ENCODE measurements at places on chromosomes 1 and 21.

DNA sequence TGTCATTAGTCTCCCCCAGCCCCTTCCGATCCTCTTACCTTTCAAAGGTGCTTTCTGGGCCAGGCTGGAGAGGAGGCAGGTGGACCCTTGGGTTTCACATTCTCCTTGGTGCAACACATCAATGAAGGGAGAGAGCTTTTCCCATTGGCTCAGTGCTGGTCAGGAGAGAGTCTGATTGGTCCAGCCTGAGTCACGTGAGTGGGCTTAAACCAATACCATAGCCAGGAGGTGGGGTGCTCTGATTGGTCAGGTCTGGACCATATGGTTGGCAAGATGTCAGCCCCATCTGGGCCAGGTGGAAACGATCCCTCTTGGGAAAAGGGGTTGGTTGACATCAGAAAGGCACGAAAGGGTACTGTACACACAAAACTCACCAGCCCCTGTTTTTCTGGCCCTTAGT is 44.8 kb upstream of the ABCG1 start:
- DNase-seq: no peak

GRCh38 chr1:155850345-155850744 is 6.7 kb downstream of the GON4L start:
- DNase-seq: no peak

DNA sequence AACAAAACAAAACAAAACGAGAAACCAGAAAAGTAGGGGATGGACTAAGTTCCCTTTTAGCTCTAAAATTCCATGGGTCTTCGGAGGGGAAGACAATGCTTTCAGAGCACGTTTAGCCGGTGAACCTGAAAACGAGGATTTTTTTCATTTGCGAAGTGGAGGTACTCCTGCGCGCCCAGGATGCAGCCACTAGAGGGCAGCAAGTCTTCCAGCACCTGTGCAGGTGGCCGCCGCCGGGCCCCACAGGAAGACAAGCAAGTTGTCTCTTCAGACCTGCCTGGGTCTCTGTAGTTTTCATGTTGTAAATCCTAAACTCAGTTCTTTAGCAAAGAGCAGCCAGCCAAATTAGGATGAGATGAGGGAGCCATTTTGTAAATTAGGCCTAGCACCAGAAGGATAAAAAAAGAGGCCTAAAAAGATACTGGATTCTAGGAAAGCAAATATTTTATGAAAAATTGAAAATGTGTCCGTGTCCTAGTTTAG is 17.7 kb upstream of the SNX27 start:
- peak; percentile 69 for DNase-seq

DNA sequence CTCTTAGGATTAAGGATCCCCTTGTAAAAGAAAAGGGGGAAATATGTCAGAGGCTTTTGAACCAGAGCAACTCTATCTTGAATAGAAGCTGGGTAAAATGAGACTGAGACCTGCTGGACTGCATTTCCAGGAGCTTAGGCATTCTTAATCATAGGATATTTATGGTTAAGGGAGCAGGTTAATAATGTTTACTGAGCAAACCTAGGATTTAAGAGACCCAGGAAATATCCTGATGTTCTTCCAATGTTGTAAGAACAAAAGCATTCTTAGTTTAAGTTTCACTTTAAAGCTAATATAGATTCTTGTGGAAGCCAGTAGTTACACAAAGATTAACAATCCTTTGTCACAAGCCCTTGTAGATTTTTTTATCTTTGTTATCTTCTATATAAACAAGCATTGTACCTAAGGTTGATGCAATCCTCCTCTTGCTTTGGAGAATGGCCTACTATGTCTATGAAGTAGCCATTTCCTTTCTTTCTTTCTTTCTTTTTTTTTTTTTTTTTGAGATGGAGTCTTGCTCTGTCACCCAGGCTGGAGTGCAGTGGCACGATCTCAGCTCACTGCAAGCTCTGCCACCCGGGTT is 570.2 kb upstream of the BEND5 start:
- peak; percentile 4 for DNase-seq

GRCh38 chr21:28554660-28555475 is 437.8 kb downstream of the LTN1 start:
- DNase-seq: no peak

DNA sequence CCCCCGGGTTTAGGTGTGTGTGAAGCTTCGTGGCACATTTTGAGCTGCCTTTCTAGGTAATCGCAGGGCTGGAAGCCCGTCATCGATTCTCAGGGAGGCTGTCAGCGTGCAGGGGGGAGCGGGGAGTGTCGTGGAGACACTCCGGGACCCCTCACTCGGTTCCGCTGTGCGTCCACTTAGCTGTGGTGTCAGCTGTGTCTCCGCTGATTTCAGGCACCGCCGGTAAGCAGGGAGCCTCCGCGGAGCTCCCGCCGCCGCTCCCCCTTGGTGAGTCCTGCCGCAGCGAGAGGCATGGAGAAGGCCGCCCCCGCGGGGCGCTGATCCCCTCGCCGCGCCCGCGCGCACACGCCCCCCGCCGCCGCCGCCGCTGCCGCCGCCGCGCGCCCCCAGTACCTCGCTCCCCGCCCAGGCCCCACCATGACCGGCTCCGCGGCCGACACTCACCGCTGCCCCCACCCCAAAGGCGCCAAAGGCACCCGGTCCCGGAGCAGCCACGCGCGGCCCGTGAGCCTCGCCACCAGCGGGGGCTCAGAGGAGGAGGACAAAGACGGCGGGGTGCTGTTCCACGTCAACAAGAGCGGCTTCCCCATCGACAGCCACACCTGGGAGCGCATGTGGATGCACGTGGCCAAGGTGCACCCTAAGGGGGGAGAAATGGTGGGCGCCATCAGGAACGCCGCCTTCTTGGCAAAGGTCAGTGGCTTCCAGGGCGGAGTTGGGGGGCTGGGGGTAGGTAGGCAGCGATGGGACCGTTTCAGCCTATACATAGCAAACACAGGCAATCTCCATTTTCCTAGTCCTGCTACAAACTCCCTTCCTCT is 995 bp downstream of the VASH2 start:
- no peak for DNase-seq

Data from NCI-H2029 (cell line).